ENCODE measurements at places on chromosomes 11 and 22.
A peak's percentile ranks its signal among the peaks of the same experiment; 100 is the strongest.

GRCh38 chr11:120914601-120915000 is 109.3 kb upstream of the TBCEL start:
- no peak for DNase-seq

DNA sequence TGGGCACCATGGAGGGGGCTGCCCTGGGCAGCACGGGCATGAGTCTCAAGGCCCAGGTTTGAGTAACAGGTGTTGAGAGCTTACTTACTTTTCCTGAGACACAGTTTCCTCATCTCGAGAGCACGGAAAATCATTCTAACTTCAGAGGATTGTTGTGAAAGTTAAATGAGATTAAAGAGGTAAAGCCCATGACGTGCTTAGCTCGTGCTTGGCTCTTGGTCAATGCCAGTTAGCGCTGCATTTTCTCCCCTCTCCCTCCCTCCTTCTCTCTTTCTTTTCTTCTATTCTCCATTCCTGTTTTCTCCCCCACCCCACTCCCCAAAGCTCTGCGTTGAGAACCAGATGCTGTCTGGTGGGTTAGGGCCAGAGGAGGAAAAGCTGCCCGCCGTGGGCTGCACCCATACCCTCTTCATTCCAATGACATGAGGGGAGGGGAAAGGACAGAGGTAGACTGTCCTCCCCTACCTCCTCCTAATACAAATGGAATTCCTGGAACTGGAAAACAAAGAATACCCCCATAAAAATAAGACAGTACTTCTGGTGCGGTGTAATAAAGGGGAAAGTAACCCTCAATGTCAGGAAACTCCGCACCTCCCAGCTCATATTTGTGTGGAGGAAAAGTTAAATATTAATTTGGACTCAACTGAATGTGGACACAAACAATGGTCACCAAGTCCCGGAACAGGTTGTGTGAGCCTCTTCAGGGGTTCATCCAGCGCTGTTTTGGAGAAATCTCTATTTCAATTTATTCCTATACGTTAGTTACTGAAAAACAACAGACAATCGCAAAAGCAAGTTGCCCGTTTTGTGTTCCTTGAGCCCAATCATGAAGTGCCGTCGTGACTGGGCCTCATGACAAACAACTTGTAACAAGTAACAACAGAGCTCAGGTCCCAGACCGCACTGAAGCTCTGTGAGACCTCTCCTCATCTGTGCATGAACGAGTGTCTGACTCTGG is 54.8 kb upstream of the B3GAT1 start:
- no peak for DNase-seq

DNA sequence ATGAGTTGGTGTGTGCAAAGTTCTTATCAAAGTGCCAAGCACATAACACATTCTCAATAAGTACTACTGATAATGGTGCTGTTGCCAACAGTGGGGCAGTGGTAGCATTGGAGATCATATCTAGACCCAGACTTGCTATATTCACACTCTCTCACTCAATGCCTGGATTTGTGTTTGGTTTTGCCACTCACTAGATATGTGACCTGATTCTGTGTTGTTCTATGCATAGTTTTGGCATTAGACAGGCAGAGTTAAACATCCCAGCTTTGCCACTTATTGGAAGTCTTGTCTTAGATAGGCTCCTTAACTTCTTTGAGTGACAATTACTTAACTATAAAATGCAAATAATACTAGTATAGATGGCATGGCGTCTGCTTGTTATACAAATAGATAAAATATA is 642.6 kb upstream of the CCDC179 start:
- no peak for DNase-seq

- DNase-seq: no peak
Observed at GRCh38 chr11:8333811-8334401, 70.2 kb upstream of the LMO1 start.

DNA sequence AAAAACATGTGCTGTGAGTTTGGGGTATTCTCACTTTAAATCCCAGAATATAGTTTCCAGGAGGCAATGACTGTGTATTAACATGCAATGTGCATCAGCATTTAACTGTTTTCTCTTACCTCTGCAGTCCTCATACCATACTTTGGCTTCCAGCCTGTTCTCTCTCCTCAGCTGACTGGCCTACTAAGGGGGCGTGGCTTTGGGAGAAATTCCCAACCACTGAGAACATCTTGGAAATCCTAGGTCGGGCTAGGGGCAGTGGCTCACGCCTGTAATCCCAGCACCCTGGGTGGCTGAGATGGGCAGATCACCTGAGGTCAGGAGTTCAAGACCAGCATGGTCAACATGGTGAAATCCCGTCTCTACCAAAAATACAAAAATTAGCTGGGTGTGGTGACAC is 13.5 kb upstream of the ZC3H12C start:
- no peak for DNase-seq

DNA sequence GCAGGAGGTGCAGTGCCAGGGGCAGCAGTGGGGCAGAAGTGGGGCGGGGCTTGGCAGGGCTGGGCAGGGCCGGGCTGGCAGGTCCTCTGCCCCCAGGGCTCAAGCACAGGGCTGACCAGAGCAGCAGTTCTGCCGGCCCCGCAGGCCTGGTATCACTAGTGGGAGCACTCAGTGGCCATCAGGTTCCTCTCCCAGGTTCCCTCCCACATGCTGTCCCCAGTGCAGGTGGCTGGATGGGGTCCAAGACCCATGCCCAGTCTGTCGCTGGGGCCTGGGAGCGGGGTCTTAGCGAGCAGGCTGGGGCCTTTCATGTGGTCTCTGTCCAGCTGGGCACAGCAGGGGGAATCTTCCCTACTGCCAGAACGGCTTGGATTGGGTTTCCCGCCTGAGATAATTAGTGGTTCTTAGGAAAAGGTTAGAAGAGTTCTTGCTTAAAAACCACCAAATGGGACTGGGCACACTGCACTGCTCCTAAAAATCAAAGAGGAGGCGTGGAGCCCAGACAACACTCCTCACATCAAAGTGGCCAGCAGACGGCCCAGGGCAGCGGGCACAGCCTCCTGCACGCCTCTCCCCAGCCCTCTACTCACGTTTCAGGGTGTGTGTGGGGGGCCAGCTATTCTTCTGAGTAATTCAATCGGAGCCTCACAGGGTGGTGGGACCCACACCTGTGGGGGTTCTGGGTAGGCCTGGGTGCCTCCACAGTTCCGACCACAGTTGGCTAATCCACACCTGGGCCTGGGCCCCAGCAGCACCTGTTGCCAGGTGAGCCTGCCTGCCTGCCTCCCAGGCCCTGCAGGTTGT is 45.6 kb downstream of the TPCN2 start:
- no peak for DNase-seq

- DNase-seq: no peak
Observed at GRCh38 chr22:35620624-35621251, 3.6 kb upstream of the MB start.

GRCh38 chr22:46767249-46767985 is 5.0 kb downstream of the TBC1D22A start:
- no peak for DNase-seq

DNA sequence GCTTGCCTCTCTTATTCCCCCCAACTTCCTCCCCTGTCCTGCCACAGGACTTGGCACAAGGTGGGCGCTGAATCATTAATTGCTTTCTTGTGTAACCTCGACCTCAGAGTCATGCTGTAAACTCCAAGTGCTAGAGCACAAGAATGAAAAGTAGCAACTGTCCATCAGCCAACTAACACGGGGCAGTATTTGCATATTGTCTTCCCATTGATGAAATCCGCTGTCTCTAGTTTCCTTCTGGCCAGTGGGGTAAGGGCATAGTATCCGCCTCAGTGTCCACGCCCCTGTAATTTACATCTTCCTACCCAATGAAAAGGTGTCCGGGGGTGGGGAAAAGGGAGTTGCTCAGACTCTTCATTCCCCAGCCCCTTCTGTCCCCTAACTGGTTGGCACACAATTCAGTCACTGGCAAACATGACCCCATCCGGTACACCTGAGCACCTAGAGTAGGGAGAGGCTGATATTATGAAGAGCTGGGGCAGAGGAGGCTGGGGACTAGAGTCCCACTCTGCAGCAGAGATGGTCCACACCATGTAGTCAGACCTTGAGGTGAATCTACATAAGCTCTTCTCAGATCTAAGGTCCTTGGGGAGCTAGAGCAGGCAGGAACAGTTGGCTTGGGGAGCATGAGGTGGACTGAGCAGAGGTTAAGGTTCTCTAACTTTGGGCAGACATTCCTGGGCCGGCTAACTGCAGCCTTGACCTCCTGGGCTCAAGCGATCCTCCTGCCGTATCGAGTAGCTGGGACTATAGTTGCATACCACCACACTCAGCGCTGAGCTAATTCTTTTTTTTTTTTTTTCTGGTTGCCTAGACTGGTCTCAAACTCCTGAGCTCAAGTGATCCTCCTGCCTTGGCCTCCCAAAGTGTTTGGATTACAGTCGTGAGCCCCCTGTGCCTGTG is 6.8 kb upstream of the GGA1 start:
- no peak for DNase-seq

- no peak for DNase-seq
Observed at GRCh38 chr11:87174870-87175269, 137.1 kb downstream of the TMEM135 start.

GRCh38 chr11:70603114-70603755 is 204.9 kb downstream of the CTTN start:
- no peak for DNase-seq

DNA sequence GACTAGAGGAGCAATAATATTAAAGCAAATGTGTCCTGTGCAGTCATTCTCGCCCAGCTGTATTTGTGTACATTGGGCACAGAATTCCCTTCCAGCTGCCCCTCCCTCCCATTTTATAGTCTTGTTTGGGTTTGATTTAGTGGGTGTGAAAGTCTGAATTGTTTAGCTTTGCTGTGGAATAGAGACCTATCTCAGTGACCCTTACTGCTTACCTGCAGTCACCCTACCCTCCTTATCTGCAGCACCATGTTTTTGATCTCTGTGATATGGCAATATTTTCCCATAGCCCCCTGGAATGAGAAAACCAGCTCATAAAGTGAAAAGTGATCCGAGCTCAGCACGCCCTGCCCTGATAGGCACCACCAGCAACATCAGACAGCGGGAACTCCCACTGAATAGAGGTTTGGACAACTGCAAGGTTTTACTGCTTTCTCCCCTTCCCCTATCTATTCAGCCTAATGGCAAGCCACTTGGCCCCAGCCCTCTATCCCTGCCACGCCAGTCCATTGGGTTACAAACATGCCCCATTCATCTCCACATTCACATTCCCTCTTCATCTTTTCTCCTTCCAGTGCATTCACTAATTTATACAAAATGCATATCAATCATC is 199.0 kb downstream of the ETS1 start:
- DNase-seq: no peak

DNA sequence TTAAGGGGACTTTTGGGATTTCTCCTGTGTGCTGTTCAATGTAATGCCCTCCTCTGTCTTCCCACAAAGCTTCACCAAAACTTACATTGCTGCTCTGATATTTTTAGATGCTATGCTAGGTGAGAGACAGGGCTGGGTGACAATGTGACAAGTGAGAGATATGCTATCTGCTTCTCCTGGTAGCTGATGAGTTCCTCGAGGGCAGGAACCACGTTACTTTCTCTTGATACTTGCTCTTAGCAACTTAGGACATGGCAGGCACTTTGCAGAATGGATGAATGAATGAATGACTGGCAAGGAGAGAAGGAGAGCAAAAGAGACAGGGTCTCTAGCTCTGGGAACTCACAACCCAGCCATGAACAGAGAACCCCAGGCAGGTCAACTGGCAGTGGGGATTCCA is 115.4 kb downstream of the C11orf58 start:
- no peak for DNase-seq

DNA sequence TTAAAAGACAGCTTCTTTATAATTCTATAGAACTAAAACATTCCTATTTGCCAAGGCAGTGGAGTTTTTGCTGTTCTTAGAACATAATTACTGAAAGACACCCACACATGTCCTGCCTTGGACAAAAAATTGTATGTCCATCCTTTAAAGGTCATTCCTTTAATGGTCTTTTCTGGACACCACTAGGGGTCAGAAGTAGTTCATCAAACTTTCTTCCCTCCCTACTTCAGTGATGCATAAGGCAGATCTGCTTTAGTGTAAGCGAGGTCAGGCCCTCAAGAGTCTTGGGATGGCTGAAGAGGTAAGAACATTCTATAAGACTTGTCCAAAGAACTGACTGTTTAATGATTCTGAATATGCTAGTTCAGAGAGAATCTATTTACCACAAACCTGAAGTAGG is 4.3 kb upstream of the OR51V1 start:
- peak; percentile 58 for DNase-seq

DNA sequence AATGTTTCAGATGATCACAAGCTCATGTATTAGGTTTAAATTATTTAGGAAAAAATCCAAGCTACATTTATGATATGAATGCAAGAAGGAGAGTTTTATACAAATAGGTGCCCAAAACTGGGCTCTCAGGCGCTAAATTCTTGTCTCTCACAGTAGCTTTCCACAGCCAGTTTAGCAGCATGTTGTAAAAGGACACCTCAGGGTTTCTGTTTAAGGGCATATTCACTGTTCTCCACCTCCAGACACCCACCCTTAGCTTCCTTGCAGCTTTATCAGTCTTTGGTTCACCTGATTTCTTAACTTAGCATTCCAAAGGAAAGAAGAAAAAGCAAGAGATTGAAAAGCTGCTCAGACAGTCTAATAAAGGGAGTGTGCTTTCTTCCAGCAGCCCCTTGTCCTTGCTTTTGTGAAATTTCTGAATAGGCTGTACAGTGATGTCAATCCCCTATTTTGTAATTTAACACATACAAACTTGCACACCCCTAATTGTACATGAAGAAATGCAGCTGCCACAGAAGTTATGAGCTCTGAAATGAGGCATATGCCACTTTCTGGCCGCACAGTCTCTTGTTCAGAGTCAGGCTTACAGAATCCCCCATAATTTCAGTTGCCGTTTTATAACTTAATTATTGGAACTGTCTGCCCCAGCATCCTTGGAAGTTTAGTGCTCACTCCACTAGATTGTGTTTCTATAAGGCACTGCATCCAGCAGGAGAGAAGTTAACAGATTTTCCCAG is 262.1 kb downstream of the DDX10 start:
- no peak for DNase-seq

- DNase-seq: no peak
Observed at GRCh38 chr11:94755494-94755893, 12.7 kb upstream of the AMOTL1 start.

DNA sequence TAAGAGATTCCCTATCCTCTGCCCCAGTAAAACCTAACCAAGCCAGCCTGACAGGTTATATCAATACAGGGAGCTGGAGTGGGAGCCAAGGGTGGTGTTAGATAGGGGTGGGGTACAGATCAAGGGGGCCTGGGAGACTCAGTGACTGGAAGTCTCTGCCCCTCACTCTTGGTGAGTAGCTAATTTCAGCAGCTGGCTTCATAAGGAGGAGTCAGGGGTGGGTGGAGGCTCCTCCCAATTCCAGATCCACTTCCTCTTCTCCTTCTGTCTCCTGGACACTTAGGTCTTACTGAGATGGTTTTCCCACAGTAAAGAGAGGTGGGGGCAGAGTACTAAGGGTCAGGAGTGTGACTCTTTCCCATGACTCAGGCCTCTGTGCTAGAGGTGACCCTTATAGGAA is 1.1 kb upstream of the VSIG2 start:
- DNase-seq: no peak

Measured in AG04450 (cell line).